ENCODE measurements at places on chromosomes 3 and 15.

DNA sequence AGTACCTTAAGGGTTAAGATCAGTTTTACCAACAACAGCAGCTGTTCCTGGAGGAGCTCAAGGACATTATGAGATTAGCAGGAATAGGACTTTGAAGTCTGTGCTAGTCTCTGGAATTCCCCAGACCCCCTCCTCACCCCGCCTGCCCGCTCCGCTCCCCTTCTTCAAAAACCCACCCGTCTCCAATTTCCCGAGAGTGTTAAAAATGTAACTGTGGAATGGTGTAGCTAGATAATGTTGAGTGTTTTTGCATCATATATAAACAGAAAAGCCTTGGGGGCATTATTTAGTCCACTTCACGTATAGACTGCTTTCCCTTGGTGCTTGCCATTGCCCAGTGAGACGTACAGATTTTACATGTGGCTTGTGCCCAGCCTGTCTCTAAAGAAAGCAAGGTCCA, 65.0 kb upstream of the SEMA6D start:
- no peaks in the 10 kb centered on the region for H3K27me3 ChIP-seq
- no peak overlapping the region for H3K27ac ChIP-seq
- no peaks in the 10 kb centered on the region for H3K36me3 ChIP-seq
- no peak overlapping the region for H3K4me3 ChIP-seq
- no peaks in the 10 kb centered on the region for H3K4me1 ChIP-seq
- no peak for DNase-seq

- no peaks in the 10 kb centered on the region for H3K36me3 ChIP-seq
- DNase-seq: no peak
- no peaks in the 10 kb centered on the region for H3K27me3 ChIP-seq
- H3K27ac ChIP-seq: no peak overlapping the region
- no peak overlapping the region for H3K4me3 ChIP-seq
Measured at GRCh38 chr3:55453886-55454496, 33.1 kb downstream of the WNT5A start.

- no peak for DNase-seq
- H3K4me1 ChIP-seq: peaks cover 4% of the 10 kb centered on the region
- no peak overlapping the region for H3K4me3 ChIP-seq
- H3K36me3 ChIP-seq: no peaks in the 10 kb centered on the region
- no peaks in the 10 kb centered on the region for H3K27me3 ChIP-seq
Measured at GRCh38 chr3:39184968-39185285, 7.5 kb downstream of the XIRP1 start.

DNA sequence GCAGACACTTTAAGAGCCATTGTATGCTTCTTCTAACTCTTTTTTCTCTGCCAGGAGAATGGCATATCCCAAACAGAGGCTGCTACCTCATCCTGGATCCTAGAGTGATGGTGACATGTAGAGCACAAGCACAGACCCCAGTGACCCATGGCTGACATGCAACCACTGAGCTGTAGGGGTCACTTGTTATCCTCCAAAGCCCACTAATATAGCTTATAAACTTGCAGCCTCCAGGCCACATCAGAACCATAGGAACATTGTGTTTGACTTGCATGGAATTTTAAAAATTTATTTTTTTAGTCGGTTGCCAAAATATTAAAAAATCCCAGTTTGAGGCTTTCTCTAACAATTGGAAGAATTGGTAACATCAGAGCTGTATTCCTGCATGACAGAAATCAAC, 283.0 kb upstream of the WNT5A start:
- H3K36me3 ChIP-seq: no peaks in the 10 kb centered on the region
- no peak overlapping the region for H3K4me3 ChIP-seq
- DNase-seq: no peak
- H3K4me1 ChIP-seq: no peaks in the 10 kb centered on the region
- peaks cover 5% of the 10 kb centered on the region for H3K27me3 ChIP-seq

DNA sequence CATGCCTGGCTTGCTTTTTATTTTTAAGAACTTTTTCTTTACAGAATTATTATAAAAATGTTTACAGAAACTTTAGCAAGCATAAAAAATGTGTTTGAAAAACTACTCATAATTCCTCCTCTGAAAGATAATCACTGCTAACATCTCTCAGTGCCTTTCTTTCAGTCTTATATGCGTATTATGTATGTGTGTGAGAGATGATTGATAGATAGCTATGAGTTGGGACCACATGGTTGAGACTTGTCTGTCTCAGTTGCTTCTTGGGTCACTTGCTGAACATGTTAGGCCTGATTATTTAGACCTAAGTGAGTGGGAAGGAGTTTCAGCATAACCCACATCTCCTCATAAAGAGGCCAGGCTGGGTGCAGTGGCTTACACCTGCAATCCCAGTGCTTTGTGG, 11.1 kb downstream of the MAP6D1 start:
- no peak for DNase-seq
- peaks cover 30% of the 10 kb centered on the region for H3K36me3 ChIP-seq
- H3K27ac ChIP-seq: no peak overlapping the region
- H3K4me3 ChIP-seq: no peak overlapping the region
- H3K27me3 ChIP-seq: no peaks in the 10 kb centered on the region

DNA sequence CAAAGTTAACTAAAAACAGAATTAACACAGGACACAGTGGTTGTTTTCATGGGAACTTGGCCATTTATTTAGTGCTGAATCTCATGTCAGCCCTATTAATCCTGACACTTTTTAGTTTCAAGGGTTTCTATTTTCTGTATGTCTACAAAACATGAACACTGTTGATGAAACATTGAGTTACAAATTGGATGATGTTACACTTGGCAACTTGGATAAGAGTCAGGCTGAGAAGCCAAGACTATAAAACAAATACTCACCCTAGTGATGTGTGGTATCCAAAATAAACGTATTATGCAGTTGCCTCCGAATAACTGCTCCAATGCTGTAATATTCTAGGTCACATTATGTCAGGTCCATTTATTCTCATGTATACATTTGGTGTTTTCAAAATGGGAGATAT, 349.6 kb downstream of the ZIC1 start:
- no peaks in the 10 kb centered on the region for H3K36me3 ChIP-seq
- H3K27ac ChIP-seq: no peak overlapping the region
- no peak overlapping the region for H3K4me3 ChIP-seq

- no peak overlapping the region for H3K27ac ChIP-seq
- DNase-seq: peak; percentile 3
- H3K27me3 ChIP-seq: no peaks in the 10 kb centered on the region
- H3K4me1 ChIP-seq: peaks cover 5% of the 10 kb centered on the region
Measured at GRCh38 chr3:133856316-133856715, 39.4 kb downstream of the RAB6B start.

GRCh38 chr3:195129644-195130492, 141.1 kb downstream of the XXYLT1 start:
- peak; percentile 77 for DNase-seq
- peaks cover 29% of the 10 kb centered on the region for H3K4me1 ChIP-seq
- H3K27ac ChIP-seq: no peak overlapping the region
- no peaks in the 10 kb centered on the region for H3K27me3 ChIP-seq
- H3K4me3 ChIP-seq: no peak overlapping the region
- no peaks in the 10 kb centered on the region for H3K36me3 ChIP-seq

DNA sequence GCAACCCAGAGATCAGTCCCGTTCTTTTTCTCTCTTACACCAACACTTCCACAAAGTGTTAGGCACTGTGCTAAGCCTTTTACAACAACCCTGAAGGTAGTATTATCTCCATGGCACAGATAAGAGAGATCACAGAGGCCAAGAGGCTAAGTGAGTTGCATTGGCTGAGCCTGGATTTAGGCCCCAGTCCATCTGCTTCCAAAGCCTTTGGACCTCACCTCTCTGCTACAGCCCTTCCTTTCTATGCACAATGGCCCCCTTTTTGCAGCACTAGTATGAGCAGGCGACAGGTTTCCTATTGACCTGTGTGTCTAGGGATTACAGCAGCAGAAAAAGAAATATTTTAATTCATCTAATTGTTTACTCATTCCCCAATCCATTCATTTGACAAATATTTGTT, 76.2 kb downstream of the CRYGS start:
- no peaks in the 10 kb centered on the region for H3K4me1 ChIP-seq
- DNase-seq: no peak
- no peak overlapping the region for H3K27ac ChIP-seq
- H3K36me3 ChIP-seq: no peaks in the 10 kb centered on the region
- no peak overlapping the region for H3K4me3 ChIP-seq

DNA sequence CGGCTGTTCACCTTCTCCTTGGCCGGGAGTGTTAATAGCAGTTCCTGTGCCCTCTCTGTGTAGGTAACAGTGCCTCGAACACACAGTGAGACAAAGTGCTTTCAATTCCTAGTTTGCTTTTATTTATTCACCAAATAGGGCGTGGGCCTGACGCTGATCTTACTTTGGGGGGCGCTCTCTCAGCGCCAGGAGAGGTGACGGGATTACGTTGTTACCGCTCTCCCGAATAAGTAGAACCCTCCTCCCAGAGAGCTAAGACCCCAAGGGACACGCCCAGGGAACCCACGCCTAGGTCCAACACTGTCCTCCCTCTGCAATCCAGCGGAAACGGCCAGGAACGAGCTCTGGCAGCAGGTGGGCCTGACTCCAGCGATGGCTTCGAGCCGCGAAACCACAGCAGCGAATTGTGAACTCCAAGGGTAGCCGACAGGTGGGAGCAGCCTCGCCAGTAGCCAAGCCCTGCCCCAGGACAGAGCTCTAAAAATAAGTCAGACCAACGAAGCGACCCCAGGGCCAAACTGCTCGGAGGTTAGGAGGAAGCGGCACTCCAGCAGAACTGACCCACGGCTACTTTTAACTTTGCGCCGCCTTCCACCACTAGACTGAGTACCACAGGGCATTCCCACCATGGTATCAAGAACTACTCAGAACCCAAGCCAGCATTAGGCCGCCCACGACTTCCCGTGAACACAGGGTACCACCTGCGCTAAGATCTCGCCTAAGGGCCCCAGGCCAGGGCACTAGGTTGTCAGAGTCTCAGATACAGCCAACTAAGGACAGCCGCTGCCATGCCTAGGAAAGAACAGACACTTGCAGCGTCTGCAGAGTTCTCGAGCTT, 1.6 kb upstream of the SIN3A start:
- peak; percentile 10 for DNase-seq
- peaks cover 33% of the 10 kb centered on the region for H3K4me1 ChIP-seq
- H3K36me3 ChIP-seq: no peaks in the 10 kb centered on the region
- H3K4me3 ChIP-seq: peak overlapping the region; percentile 72

DNA sequence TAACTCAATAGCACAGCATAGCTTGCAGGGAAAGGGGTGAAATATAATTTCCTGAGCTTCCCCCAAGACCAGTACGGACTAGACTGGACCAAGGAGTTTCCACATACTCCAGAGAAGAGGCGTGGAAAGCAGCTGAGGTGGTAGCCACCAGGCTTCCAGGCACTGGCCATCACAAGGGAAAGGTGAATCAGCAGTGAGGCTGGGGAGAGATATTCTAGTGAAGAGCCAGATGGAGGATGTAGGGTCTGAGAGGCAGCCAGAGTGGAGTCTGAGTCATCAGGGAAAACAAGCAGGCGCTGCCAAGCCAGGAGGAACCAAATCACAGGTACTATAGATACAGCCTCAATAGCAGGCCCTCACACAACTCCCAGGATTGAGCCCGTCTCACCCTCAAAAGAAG, 9.6 kb upstream of the RASA2 start:
- H3K36me3 ChIP-seq: no peaks in the 10 kb centered on the region
- H3K27me3 ChIP-seq: no peaks in the 10 kb centered on the region
- H3K4me1 ChIP-seq: peaks cover 6% of the 10 kb centered on the region
- peak overlapping the region; percentile 49 for H3K27ac ChIP-seq

DNA sequence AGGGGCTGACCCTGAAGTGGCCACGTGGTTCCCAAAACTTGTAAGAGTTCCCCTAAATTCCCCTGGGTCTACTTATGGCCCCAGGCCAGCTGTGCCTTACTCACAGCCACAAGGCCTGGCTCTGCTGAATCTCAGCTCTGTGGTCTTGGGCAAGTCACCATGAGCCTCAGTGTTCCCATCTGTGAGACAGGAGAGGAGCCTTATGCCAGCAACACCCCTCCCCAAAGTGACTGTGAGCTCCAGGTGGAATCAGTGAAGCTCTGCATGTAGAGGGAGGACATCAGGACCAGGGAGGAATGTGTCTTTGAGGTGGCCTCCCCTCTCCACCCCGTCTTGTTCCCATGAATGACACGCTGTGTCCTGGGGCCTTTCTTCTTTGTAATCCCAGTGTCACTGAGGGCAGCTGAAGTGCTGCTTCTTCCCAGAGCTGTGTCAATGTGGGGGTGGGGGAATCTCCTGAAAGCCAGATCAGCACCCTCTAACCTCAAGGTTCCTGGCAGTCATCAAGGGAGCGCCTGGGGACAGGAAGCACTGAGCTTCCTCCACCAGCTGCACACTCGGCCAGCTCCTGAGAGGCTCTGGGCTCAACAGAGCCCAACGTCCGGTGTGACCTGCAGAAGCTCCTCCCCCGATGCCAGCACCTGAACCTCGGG, 258.9 kb downstream of the UACA start:
- peak; percentile 62 for DNase-seq
- H3K4me3 ChIP-seq: no peak overlapping the region
- no peak overlapping the region for H3K27ac ChIP-seq
- peaks cover 54% of the 10 kb centered on the region for H3K4me1 ChIP-seq
- peaks cover 3% of the 10 kb centered on the region for H3K27me3 ChIP-seq

DNA sequence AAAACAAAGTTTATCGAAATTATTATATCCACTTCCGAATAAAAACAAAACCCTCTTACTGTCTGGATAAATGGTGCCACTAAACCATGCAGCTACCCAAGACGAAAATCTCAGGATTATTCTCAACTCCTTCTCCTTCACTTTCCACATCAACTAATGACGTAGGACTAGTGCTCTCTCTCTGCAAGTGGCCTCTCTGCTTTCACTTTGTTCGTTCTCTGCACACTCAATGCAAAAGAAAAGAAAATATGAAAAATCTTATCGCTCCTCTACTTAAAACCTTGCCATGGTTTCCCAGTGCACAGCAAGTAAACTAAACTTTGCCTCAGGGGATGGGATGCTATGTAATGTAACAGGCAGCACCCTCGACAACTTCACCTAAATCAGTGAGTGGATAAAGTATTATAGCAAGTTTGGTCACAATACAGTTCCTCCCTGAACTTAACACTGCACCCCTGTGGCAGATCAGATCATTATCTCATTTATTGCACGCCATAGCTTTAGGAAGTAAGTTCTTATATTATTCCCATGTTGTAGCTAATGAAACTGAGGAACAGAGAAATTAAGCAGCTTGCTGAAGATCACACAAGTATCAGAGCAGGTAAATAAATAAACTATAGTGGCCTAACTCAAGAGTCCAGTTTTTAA, 262.7 kb upstream of the GADL1 start:
- no peak for DNase-seq
- no peaks in the 10 kb centered on the region for H3K27me3 ChIP-seq
- H3K36me3 ChIP-seq: no peaks in the 10 kb centered on the region
- no peak overlapping the region for H3K27ac ChIP-seq

GRCh38 chr3:46495901-46496456, 1.8 kb upstream of the RTP3 start:
- H3K4me1 ChIP-seq: peaks cover 21% of the 10 kb centered on the region
- no peaks in the 10 kb centered on the region for H3K27me3 ChIP-seq
- H3K27ac ChIP-seq: peak overlapping the region; percentile 78
- no peaks in the 10 kb centered on the region for H3K36me3 ChIP-seq
- peak; percentile 86 for DNase-seq

GRCh38 chr3:24139463-24140412, 194.7 kb downstream of the NR1D2 start:
- DNase-seq: no peak
- no peaks in the 10 kb centered on the region for H3K27me3 ChIP-seq
- no peaks in the 10 kb centered on the region for H3K36me3 ChIP-seq
- H3K27ac ChIP-seq: no peak overlapping the region

All from astrocyte (in vitro differentiated cells and primary cell).